ENCODE measurements at places on chromosomes 12 and 14.

GRCh38 chr12:6759741-6760140 lies 6.4 kb upstream of the PTMS start:
- no peak for DNase-seq

DNA sequence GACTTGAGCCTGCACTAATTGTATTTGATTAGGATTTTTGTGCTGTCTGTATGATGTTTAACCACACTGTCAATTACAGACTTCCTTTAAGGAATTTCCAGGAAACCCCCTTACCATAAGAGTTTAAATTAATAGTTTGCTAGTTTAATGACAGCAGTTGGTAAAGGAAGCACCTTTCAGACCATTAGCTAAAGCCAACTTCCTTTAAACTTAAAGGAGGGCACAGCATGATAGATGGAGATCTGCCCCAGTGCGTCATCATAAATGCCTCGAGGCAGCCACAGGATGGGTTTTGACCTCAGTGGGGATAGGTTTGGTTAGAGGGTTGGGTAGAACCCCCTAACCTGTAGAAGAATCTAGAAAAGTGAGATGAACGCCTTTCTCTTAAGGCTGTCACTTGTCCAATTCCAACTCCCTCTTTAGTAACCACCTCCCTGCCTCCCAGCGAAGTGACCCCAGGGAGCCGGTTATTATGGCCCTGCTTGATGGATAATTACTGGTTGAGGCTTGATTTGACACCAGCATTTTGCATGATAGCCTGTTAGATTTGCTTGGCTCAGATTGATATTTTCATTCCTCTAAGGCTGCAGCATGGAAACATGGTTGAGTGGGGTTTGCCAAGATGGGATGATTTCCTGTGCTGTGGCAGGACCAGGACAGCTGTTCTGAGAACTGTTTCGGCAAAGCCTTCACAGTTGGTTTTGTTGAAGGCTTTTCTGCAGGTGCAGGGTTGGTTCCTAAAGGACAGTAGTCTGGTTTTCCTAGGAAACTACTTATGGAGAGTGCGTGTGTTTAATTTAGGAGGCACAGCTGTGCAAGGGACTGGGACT lies 62.7 kb downstream of the CHST11 start:
- no peak for DNase-seq

- DNase-seq: no peak
Measured at GRCh38 chr12:127703026-127703425, 563.9 kb upstream of the TMEM132C start.

DNA sequence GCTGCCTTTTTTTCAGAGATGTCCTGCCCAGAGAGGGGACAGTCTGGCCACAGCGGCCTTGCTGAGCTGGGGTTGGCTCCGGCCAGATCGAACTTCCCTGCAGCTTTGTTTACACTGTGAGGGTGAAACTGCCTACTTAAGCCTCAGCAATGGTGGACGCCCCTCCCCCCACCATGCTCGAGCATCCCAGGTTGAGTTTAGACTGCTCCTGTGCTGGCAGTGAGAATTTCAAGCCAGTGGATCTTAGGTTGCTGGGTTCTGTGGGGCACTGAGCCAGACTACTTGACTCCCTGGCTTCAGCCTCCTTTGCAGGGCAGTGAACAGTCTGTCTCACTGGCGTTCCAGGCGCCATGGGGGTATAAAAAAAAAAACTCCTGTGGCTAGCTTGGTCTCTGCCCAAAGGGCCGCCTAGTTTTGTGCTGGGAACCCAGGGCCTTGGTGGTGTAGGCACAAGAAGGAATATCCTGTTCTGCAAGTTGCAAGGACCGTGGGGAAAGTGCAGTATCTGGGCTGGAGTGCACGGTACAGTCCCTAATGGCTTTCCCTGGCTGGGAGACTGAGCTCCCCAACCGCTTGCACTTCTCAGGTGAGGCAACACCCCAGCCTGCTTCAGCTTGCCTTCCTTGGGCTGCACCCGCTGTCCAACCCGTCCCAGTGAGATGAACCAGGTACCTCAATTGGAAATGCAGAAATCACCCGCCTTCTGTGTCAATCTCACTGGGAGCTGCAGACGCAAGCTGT lies 79.1 kb downstream of the LRIG3 start:
- no peak for DNase-seq

GRCh38 chr12:20510811-20511210 lies 142.5 kb downstream of the PDE3A start:
- no peak for DNase-seq

- no peak for DNase-seq
Measured at GRCh38 chr14:56487090-56487667, 92.4 kb upstream of the TMEM260 start.

DNA sequence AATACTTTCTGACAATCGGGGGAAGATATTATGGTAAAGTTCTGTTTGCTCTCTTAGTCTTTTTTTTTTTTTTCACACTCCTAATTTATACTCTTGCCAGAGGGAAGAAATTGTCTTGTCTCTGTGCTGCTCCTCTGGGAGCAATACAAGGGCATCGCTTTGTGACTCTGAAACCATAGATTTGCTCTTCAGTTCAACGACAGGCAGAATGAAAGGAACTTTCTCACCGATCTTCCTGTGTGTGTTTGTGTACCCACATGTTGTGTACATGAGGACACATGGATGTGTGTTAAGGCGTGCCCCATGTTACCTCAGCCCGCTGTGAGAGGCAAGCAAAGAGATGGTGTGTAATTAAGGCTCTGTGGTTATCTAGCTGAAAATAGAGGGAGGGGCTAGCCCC lies 457.6 kb downstream of the EGLN3 start:
- no peak for DNase-seq

DNA sequence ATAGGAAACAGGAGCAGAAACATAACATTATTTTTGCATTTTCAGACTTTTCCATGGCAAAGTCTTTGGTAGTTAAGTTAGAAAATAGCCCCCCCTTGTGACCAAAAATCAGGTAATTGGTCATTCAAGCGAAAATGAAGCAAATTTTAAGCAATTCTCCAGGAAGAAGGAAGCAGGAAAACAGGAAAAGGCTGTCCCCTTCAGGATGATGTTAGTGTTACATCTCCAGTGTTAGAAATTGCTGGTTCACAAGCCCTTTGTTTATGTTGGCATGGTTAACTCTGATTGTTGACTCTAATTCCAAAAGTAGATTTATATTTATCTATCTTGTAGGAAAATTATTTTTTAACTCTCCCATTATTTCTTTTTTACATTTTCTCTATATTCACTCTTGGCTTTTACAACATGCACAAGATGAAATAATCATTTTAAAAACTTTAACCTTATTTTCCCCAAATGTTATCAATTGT lies 18.8 kb upstream of the GAS2L3 start:
- DNase-seq: no peak

- no peak for DNase-seq
Measured at GRCh38 chr14:49396801-49397200, 189.4 kb downstream of the RPS29 start.

DNA sequence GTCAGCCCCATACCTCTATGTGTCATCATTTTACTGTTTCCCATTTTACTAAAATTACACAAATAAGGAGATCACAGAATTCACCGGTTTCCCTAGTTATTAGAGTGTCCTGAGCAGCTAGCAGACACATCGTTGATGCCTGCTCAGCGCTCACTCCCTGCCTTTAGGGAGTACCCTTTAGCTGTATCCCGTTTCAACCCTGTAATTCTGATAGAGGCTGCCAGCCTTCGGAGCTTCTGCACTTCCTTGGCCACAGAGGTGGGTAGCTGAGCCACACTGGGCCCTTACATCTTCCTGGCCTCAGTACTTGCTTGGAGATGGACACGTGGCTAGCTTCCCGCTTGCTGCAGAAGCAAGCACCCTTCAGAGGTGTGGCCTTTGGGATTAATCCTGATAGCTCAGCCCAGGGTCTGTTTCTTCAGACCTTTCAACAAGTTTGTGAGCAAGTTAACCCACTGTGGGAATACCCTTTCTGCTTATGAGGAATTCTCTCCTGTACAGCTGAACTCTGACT lies 14.3 kb upstream of the FBXW8 start:
- DNase-seq: no peak

GRCh38 chr14:94653321-94653720 lies 41.1 kb downstream of the SERPINA3 start:
- no peak for DNase-seq

DNA sequence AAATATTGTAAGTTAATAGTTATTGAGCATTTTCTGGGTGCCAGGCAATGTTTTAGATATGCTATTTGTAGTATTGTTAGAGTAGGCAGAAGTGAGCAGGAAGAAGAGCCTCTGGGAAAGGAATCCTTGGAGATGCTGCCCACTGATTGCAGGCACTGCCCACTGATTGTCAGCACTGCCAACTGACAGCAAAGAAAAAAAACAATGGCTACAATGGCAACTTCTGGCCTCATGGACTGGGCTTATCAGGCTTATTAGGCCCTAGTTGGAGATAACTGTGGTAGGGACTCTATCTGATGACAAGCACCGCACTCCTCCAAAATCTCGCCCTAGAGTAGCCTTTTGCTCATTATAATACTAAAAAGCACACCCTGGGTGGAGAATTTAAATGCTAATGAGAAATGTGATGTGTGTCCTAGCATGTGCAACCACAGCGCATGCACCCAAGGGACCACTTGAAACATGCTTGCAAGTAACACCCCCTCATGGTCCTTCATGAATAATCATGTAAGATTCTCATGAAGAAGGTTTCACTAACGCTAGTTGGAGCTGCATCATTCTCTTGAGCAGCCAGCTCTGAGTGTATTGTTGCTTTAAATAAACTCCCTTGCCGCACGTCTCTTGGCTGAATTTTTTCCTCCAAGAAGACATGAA lies 103.5 kb upstream of the PPP4R3A start:
- DNase-seq: no peak

DNA sequence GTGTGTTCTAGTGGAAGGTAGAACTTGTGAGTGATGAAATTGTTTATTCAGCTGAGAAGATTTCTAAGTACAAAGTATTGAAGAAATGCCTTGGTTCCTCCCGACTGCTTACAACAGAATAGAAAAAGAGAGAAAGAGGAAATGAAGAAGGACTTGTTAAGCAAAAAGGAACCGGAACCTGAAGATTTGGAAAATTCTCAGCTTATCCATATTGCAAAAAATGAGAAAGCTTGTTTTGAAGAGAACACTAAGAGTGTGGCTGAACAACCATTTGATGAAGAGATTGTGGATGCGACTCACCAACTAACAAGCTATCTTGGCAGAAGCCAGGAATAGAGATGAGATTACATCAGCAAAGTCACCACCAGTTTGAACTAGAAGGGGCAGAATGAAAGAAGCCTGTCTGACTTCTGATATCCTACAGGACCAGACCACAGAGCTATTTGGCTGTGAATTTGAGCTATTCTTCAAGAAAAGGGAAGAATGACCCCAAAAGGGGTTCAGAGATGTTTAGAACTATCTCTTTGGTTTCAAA lies 15.1 kb downstream of the NDUFA9 start:
- no peak for DNase-seq

DNA sequence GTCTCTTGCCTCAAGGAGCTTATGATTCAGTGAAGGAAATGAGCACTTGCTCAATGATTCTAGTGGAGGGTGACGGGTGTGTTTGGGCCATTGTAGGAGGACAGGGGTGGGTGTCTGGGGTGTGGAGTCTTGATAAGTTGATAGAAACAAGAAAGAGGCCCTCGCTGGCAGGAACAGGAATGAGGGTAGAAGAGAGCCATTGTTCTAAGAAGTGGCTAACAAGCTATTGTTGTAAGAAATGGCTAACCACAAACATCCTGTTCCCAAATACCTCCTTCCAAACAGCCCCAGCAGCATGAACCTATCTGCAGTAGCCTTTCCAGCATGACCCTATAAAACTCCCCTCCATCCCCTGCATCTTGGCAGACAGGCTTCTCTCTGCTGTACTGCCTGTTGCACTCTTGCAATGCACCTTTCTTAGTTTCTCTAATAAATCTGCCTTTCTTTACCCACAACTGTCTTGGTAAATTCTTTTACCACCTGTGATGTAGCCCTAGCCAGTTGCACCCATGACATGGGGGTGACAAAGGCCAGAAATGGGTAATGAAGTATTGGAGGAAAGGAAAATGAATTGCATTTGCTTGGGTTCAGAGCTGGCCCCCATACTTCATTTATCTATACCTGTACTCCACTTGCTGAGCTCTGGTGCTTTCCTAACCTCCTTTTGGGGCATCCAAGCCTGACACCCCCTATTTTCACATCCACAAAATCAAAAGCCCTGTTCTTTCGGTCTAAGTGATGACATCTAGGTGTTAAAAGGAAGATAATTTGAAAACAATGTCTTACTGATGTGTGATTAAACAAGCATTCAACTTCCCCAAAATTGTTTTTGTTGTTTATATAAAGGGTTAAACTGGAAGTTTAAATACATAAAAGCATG lies 389.1 kb downstream of the GRIN2B start:
- DNase-seq: no peak

GRCh38 chr12:31768046-31768445 lies 39.2 kb upstream of the AMN1 start:
- DNase-seq: no peak

GRCh38 chr14:90890322-90891020 lies 74.2 kb upstream of the TTC7B start:
- DNase-seq: no peak

DNA sequence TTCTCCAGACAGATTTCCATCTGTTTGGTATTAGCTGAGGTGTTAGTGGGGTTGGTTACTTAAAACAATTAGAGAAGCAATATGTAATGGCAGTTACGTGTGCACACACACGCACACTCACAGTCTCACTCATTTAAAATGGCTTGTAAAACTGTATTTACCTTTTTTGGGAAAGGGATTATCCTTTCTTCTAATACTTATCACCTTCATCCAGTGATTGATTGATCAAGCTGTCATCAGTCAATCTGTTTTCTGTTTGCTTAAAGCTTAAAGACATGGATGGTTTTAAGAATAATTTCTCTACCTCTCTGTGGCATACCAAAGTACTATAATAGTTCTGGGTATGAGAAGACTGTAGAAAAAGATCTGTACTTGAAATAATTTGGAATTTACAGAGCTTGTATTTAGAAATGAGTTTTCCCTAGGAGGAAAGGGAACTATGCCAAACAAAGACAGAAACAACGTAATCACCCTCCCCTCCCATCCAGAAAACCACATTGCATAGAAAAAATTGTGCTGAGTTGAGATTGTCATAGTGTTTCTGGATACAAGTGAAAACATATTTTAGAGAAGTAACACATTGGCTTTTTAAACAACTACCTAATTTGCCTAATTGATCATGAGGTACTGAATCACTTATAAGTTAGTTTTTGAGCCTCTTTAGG lies 455.8 kb downstream of the PCNX1 start:
- no peak for DNase-seq

DNA sequence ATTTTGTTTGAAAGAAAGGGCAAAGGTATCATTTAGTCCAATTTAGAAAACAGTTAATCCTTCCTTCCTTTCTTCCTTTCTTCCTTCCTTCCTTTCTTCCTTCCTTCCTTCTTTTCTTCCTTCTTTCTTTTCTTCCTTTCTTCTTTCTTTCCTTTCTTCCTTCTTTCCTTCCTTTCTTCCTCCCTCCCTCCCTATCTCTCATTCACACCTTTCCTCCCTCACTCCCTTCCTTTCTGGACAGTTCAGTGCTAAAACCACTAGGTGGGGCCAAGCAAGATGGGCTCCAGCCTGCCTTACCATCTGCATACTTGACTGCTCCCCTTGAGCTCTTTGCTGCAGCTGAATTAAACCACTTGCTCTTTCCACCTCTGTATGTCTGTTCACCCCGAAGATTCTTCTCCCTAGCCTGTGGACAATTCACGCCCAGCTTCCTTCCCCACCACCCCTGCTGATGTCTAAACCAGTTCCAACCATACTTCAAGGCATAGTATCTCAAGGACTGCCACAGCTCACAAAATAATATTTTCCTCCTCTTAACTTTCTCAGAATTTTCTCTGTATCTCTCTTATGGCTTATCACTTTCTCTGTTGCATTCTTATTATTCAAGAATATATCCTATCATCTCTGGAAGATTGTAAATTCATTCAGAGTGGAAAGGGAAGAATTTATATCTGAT lies 78.0 kb downstream of the DBX2 start:
- no peak for DNase-seq

Data from activated naive CD4-positive, alpha-beta T cell (primary cell).